ENCODE measurements at places on chromosomes 6 and 20.
A peak's percentile ranks its signal among the peaks of the same experiment; 100 is the strongest.

DNA sequence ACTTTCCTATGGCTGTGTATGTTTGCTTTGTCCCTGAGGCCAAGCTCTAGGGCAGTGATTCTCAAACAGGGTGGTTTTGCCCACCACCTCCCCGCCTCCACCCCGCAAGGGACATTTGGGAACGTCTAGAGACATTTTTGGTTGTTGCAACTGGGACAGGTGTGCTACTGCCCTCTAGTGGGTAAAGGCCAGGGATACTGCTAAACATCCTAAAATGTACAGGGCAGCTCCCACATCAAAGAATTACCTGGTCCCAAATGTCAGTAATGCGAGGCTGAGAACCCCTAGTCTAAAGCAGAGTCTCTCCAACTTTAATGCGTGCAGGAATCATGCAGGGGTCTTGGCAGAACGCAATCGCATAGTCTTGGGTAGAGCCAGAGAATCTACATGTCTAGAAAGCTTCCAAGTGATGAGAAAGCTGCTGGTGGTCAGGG, 5.1 kb downstream of the KCNS1 start:
- DNase-seq = peak; percentile 45

- no peak for DNase-seq
Measured at GRCh38 chr20:62367136-62367632, at the start of gene LAMA5. LAMA5 (minus strand) TSS chr20:62367312; CDS start chr20:62367245, 67 bp downstream.

DNA sequence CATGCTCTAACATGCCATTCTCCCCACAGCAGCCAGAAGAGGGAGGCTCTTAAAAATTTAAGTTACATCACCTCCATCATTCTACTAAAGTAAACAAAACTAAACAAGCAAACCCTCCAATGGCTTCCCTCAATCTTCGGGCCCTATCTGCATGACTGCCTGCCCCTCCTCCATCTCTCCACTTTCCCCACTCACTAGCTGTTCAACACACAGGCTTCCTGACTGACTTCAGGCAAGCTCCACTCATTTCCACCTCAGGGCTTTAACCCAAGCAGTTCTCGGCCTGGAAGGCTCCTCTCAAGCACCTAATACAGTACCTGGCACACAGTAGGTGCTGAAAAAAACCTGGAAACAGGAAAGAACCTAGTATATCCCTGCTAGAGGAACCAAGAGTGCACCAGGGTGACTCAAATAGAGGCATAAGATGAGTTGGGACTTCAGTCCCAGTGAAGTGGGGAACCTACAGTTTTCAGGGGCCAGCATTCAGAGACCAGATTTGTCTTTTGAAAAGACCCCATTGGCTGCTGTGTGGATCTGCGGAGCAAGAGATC, 2.8 kb downstream of the AHCY start:
- no peak for DNase-seq

DNA sequence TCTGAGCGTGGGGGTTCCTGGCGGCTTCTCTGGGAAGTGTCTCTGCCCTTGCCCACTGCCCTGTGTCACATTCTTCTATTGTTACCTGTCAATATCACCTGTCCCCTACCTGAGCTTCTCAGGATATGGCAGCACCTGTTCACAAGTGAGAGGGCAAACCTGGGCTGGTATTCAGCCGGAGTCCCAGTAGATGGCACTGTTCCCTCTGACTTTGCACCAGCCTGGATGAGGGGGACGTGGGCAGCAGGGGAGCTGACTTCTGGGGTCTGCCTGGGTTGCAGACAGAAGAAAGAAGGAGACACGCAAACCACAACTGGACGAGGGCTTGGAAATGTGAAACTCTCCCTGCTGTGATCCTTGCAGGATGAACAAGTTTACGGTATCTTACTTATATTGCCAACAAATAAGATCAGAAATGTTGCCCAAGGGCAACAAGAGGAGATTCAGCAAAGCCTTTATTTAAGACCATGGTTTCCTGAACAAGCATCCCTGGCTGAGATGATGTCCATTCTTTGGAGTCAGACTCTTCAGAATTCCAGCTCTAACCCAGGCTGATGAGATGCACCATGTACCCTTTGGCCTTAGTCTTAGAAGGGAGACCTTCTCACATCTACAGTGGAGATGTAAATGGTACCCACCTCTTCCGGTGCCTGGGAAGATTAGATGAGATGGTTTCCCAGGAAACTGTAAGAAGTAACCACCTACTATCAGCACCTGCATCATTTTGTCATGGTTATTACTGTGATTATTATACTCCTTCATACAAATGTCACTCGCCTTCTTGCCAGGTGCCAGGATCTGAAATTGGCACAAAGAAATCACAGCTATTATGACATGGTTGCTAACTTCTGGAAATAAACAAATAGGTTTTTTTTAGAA, 400.0 kb upstream of the CDH4 start:
- no peak for DNase-seq

DNA sequence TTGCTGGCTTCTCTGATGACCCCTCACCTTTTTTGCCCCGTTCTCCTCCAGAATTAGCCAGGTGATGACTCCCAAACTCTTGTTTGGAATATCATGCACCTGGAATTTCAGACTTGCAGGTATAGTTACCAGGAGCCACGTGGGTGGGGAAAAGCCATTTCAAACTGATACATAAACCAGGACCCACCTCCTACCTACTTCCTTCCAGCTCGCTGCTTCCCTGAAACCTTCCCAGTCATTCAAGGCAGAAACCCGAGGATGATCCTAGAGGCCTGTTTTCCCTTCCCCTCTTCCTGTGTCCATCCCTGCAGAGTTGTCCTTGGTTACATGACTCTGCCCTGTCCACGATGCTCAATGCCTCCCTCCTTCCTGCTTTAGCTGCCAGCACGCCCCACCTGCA, 101.9 kb downstream of the MTHFD1L start:
- no peak for DNase-seq

DNA sequence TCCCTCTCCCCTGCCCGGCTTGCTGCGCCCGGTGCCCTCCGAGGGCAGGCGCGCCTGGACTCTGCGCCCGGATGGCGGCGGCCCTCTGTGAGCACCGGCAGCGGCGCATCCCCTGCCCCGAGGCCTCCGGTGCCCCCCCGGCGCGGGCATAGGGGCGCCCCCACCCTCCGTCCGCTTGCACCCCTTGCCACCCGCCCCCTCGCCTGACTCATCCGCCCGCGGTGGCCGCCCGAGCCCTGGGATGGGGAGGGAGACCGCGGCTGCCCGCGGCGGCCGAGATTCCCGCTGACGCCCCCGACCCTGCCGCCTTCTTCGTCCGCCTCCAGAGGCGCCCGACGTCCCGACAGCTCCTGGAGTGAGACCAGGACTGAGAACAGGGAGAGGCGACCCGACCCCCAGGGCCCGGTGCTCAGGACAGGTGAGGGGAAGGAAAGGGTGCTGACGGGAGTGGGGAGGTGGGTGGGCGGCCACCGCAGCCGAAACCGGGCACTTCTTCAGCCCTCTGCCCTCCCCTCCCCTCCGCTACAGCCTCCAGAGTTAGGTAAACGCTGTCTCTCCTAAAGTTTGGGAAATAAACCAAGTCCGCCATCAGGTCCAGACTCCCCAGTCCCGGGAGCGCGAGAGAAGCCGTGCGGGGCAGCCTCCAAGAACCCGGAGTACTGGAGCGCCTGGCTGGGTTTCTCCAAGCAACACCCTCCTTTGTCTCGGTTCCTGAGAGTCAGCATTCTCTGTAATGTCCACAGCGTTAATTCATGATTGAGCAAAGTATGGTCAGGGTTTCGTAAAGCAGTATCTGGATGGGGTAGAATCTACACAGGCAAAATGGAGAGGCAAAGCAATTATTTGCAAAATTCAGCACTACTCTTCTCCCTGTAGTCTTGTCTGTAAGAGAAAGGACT, 539 bp downstream of the TMEM200A start:
- DNase-seq = peak; percentile 21

- DNase-seq = peak; percentile 36
Measured at GRCh38 chr6:129774697-129775447, 64.9 kb upstream of the ARHGAP18 start.

All from stimulated activated CD4-positive, alpha-beta T cell treated with anti-CD3 and anti-CD28 coated beads, TNF-alpha, amount 100 ng/mL, for 24 hours (primary cell).